ENCODE measurements at places on chromosomes 1 and 21.

GRCh38 chr1:184818646-184819045 lies 64.0 kb upstream of the EDEM3 start:
- DNase-seq: no peak

DNA sequence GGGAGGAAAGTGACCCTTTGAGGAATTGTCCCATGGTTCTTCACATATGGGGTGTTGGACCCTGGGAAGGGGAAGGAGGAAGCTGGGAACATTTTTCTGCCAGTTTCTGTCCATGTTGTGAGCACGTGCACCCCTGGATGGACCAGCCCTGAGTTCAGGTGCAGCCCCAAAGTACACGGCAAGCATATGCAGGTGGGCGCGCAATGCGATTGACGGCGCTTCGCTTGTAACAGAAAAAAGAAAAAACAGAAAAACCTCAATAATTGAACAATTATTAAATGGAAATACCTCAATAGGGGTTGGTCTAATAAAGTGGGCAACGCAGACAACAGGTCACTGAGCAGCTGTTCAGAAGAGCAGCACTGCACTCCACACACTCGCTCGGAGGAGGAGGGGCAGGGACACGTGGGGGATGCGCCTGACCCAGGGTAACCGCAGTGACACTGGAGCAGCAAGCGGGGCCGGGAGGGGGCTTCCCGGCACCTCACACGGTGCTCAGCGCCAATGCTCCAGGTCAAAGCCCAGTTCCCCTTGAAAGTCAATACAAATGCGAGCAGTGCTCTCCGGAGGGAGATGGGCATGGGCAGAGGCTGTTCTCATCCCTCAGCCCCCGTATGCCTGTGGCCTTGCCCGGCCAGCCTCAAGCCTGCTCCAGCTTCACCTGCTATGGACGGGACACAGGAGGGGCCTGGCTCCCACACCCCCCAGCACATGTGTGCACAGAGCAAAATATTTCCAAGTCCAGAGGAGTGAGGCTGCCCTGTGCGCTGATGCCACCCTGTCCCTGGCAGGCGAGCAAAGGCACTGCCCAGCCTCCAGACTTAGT lies 6.6 kb upstream of the ACTRT2 start:
- no peak for DNase-seq

GRCh38 chr1:58545591-58546519 lies 671 bp downstream of the OMA1 start:
- DNase-seq: peak; percentile 45

DNA sequence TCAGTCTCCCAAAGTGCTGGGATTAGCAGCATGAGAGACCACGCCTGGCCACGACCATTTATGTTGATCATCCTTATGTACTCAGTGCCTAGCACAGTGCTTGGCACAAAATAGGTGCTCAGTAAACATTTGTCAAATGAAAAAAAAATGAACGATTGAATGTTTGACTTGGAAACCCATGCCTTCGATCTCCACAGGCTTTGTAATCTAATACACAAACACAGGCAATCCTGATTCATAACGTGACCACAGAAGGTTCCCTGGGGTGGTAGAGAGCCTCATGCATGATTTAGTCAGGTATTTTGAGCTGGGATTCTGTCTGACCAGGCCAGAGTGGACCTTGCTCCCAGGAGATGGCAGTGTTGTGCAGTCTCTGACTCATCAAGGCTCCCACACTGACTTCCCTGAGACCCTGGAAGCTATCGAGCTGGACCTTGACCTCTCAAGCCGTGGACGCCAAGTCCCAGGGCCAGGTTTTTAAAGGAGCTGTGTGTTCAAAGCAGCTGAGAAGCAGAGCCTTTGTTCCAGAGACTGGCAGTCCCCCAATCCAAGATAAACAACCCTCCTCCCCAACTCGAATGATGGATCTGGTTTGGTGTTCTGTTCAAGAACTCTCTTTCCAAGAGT lies 81.1 kb downstream of the PGM1 start:
- no peak for DNase-seq

DNA sequence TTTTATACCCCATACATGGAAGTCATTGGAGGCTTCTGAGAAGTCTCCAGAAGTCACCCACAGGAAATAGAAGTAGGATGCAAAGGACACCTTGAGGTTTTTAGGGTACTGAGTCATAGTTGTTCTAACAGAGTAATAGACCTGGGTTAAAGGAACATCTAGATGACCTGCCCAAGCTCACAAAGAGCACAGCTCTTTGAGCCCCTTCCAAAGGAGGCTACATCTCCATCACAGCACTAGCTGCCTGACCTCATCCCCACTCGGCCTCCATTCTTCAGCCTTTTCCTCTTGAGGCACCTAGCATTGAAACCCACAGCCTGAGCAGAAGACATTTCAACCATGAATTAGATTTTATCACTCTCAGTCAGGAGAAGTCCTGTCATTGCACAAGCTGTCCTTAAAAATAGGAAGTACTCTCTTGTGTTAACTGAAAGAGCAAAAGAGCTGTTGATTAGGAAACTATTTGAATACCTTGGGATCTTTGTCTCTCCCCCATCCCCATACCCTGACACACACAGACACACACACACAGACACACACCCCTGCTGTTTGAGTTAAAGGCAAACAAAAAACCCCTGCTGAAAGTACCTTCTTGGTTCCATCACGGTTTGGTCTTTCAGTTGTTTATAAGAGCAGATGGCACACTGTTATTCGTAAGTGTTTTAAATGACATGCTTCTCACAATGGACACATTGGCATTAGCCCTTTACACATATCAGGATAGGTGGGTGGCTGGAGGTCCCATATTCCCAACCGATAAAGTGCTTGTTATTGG lies 22.2 kb downstream of the MKNK1 start:
- no peak for DNase-seq

DNA sequence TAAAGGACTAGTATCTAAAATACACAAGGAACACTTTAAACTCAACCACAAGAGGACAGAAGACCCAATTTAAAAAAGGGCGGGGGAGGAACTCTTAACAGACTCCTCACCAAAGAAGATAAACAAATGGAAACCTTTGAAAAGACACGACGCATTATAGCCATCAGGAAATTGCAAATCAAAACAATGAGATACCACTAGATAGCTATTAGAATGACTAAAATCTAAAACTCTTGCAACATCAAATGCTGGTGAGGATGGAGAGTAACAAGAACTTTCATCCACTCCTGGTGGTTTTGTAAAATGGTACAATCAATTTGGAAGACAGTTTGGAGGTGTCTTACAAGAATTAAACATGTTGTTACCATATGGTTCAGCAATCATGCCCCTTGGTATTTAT lies 708.2 kb downstream of the BRINP3 start:
- DNase-seq: no peak

DNA sequence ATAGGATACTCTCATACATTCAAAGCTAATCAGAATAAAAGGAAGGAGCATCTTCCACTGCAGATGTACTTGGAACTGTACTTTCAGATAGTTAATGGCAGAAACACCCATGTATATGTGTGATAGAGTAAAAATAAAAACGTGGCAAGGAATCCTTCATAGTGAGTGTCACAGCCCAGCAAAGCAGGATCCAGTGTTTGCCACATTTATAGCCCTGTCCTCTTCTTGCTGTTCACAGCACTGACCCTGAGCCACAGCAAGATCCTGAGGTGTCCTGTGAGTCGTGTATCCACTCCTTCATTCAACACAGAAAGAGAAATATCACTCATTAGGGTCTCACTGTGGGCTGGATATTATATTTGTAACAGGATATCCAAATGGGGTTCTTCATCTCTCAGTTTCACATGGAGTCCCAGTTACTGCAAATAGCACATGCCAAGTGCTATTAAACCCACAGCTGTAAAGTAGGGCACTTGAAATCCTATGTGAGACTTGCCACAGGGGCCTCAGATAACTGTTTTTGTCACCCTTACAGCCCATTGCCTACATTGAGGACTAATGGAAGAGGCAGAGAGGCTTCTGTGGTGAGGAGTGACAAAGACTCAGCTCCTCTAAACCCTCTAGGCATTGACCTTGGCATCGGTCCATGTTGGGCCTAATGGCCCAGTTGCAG lies 41.3 kb downstream of the CYP2J2 start:
- DNase-seq: no peak

DNA sequence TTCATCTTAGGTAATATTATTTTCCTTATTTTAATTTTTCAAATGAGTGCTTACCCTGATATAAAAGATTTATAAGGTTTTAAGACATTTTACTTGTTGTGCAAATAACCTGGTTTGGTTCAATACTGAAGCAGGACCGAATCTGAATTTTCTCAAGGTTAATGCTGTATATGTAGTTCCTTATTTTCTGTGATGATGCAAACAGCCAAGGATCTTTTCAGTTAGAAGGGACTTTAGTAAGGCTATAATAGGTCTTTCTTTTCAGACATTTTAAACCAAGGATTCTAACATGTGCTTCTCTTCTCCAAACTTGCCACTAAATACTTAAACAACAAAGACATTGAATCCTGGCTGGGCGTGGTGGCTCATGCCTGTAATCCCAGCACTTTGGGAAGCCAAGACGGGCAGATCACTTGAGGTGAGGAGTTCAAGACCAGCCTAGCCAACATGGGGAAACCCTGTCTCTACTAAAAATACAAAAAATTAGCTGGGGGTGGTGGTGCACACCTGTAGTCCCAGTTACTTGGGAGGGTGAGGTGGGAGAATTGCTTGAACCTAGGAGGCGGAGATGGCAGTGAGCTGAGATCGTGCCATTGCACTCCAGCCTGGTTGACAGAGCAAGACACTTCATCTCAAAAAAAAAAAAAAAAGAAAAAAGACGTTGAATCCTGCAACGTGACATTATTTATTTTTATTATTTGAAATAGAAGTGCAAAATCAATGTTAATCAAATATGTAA lies 3.2 kb upstream of the ARPC5 start:
- DNase-seq: no peak

DNA sequence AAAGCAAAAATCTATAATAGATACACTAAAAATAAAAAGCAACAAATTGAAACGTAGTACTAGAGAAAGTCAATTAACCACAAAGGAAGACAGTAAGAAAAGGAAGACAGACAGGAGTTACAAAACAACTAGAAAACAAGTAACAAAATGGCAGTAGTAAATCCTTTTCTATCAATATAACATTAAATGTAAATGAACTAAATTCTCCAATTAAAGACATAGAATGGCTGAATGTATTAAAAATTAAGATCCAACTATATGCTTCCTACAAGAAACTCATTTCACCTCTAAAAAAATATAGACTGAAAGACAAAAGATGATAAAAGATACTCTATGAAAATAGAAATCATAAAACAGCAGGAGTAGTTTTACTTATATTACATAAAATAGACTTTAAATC lies 79.1 kb downstream of the CTH start:
- DNase-seq: no peak

DNA sequence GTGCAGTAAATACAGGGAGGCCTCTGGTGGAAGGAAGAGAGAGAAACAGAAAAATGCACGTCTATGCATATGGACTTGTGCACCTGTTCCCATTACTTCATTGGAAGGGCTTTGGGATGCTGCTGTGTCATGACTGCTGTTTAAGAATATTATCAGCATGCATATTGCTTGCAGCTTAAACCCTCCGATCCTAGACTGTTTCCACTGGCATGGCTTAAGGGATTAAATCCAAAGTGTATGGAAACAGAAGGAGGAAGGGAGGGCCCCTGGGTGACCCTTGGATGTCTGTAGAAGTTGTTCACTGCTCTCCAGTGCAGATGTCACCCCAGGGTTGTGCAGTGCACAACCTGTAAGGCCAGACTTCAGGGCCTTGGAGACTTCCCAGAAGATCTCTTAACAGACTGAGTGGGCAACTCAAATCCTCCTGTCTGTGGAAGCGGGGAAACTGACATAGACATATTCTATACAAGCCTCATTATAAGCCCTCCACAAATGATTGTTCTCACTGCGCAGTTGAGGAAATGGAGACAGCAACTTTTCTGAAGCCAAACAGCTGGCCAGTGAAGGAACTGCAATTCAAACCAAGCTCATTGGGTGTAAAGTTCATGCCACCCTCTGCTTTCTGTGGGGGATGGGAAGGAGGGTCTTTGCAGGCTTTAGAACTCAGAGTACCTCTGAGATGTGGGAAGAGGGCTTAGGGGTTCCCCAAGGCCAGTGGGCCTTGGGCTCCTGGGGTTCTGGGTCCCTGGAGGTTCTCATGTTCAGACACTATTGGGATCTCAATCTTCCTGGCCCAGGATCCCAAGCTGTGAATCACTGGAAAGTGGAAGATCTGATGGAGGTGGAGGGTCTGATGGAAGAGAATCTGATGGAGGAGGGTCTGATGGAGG lies 73.8 kb downstream of the UMODL1 start:
- DNase-seq: no peak

- no peak for DNase-seq
These were observed 8.2 kb downstream of the RCOR3 start for GRCh38 chr1:211267204-211267857.

- DNase-seq: no peak
These were observed 190.7 kb downstream of the NUF2 start for GRCh38 chr1:163512349-163512989.

DNA sequence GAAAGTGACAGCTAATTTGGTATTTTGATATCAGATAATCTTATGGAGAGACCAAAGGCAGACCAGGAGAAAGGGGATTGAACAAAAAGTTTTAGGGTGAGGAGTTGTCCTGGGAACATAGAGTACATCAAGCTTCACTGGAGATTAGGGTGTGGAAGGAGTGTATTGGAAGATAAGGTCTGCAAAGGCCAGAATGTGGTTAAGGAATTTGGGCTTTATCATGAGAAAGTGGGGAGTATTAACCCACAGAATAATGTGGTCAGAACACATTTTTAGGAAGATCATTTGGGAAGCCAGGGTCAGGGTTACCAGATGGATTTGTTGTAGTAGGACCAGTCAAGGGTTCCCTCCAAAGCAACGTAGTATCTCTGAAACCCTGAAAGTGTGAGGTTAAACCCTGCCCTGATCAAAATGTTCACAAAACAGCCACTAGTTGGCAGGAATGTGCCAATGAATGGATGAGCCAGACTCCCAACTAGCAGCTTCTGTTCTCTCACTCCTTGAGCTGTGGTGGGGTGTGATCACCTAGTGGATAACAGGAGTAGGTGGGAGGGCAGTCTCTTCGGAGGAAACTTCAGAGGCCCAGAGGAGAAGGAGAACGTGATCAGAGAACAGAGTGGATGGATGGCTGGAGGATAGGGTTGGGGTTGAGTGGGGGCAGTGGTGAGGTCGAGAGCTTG lies 35.8 kb downstream of the SLC2A1 start:
- peak; percentile 62 for DNase-seq

- DNase-seq: no peak
These were observed 37.5 kb upstream of the HOOK1 start for GRCh38 chr1:59776960-59777852.
